ENCODE measurements at places on chromosomes 1 and 21.

- DNase-seq, result no peak
Measured at GRCh38 chr1:34842952-34843371, 16.6 kb downstream of the SMIM12 start.

GRCh38 chr1:242318140-242318539 lies 206.4 kb downstream of the PLD5 start:
- no peak for DNase-seq

- no peak for DNase-seq
Measured at GRCh38 chr1:156874142-156874541, 13.5 kb downstream of the NTRK1 start.

- DNase-seq, result no peak
Measured at GRCh38 chr1:86382878-86383277, 13.2 kb downstream of the ODF2L start.

- no peak for DNase-seq
Measured at GRCh38 chr1:243291292-243291691, 35.5 kb downstream of the SDCCAG8 start.

- no peak for DNase-seq
Measured at GRCh38 chr21:38887062-38887686, 81.4 kb downstream of the ETS2 start.

- DNase-seq, result no peak
Measured at GRCh38 chr1:8340448-8340847, 22.5 kb downstream of the SLC45A1 start.

DNA sequence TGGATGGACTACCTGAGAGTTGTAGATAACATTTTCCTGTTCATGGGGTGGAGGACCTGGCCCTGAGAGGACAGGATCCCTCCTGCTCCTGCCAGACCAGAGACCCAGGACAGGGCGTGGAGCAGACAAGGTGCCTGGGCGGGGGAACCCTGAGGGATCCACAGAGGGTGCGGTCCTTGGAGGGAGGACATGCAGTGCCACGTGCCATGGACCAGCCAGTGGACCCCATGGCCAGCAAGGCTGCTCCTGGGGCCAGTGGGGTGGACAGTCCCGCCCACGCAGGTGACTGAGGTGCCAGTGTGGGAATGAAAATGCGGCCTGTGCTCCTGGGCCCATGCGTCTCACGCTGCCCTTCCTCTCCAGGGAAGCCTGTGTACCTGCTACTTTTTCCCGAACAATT lies 3.6 kb downstream of the RER1 start:
- DNase-seq, result no peak

- no peak for DNase-seq
Measured at GRCh38 chr1:205542367-205542766, 37.9 kb downstream of the CDK18 start.

- no peak for DNase-seq
Measured at GRCh38 chr1:11488966-11489625, 10.1 kb downstream of the DISP3 start.

DNA sequence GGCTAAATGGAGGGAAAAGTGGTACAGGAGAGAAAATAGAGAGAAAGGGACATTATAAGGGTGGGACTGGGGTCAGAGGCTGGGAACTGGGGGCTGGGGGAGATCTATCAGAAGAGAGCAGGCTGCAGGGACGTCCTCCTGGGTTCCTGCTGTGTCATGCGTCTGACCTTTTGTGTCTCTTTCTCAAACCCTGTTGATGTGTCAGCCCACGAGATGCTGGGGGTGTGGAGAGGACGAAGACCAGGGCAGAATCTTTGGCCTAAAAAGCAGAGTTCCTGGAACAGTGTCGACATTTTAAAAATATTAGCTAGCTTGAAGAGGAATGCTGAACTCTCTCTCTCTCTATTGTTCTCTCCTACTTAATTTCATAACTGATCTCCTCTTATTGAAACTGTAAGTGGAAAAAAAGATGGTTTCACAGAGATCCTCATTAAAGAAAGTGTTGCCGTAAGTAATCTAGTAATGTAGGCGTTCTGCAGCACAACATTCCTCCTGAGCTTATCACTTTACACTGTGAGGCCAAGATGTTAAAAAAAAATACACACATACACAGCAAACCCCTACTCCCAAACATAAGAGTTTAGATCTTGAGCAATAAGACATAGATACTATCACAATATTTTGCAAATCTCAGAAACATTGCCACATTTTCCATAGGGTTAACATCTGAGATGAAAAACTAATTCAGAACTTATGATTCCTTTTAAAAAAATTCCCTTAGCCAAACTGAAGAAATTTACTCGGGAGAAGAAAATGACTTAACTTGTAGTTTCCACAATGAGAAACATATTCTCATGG lies 52.6 kb downstream of the RUNX1 start:
- DNase-seq, result no peak

DNA sequence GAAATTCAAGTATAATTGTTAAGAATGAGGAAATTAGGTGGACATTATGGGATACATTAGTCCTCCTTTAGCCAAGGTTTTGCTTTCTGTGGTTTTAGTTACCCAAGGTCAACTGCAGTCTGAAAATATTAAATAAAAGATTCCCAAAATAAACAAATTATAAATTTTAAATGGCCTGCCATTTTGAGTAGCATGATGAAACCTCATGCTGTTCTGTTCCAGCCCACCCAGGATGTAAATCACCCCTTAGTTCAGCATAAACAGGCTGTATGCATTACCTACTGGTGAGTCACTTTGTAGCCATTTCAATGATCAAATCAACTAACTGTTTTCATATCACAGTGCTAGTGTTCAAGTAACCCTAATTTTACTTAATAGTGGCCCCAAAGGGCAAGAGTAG lies 132.5 kb upstream of the LYPLAL1 start:
- DNase-seq, result no peak
